Neural crest cell (in vitro differentiated cells): ENCODE measurements at places on chromosomes 3 and 15. TPM values are rescaled to one million over a fixed set of nuclear protein-coding genes. Genes with fewer than 3 reads are reported as not detected.

DNA sequence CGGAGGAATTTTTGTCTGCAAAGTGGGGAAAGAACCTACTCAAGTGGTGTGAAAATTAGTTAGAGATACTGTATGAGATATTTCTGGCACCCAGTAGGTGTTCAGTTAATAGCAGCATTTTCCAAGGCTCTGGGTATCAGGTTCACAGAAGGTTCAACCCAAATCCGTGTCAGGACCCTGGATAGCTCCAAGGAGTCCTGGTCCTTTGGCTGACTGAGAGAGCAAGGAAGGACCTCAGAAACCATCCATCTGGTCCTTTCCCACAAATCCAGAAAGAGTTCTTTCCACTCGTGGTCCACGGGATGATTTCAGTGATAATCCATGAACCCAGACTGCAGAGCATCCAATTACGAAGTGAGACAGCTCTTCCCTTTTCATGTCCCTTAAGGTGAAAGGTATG, 51.4 kb downstream of the SLC6A11 start:
- H3K4me3 ChIP-seq = no peak overlapping the region
- no peak overlapping the region for H3K27ac ChIP-seq
- no peaks in the 10 kb centered on the region for H3K4me1 ChIP-seq
- H3K27me3 ChIP-seq = peaks cover 65% of the 10 kb centered on the region

DNA sequence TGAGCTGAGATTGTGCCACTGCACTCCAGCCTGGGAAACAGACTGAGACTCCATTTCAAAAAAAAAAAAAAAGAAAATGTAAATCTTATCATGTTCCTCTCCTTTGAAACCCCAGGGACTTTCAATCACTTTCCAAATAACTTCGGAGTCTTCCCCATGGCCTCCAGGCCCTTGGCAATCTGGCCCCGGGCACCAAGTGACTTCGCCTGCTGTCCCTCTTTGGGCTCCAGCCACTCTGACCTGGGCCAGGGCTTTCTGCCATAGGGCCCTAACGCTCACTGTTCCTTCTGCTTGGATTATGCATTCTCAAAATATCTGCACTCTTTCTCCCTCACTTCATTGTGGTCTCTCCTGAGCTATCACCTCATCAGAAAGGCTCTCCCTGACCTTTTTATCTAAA, 260.9 kb downstream of the KLF13 start:
- H3K27ac ChIP-seq = no peak overlapping the region
- DNase-seq = no peak
- H3K4me1 ChIP-seq = no peaks in the 10 kb centered on the region
- H3K4me3 ChIP-seq = no peak overlapping the region
- peaks cover 4% of the 10 kb centered on the region for H3K36me3 ChIP-seq

DNA sequence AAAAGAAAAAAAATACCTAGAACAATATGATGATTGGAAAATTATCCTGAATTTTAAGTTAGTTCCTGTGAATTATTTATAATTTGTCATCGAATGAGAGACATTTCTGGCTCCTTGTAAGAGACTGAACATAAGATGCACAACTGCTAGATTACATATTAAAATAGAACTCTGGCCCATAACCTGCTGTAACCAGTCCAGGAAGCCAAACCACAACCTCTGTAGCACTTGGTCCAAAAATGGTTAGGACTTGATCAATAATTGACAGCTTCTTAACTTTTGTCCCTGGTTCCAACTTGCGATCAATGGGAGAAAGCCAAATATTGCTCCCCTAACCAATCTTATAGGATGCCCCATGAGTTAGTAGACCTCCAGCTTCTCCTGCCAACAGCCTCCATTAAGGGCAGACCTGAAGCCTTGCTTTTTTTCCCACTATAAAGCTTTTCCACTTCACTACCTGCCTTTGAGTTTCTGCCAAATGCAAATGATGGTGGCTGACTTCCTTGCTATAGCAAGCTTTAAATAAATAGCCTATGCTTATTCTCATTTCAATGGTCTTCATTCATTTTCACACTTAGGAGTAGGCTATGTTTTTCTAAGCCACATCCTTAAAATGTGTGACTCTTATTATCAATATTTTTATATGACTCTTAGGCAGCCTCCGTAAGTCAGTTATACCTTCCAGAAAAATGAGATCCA, 224.0 kb upstream of the ARHGEF26 start:
- H3K4me3 ChIP-seq = no peak overlapping the region
- H3K4me1 ChIP-seq = peaks cover 25% of the 10 kb centered on the region
- no peak overlapping the region for H3K27ac ChIP-seq
- DNase-seq = no peak

- H3K4me1 ChIP-seq = peaks cover 41% of the 10 kb centered on the region
- no peak for DNase-seq
- H3K27ac ChIP-seq = no peak overlapping the region
- peaks cover 6% of the 10 kb centered on the region for H3K36me3 ChIP-seq
These were observed 29.3 kb downstream of the ZNF710 start for GRCh38 chr15:90030376-90030775.

- H3K27me3 ChIP-seq = no peaks in the 10 kb centered on the region
- H3K36me3 ChIP-seq = no peaks in the 10 kb centered on the region
- H3K27ac ChIP-seq = no peak overlapping the region
- no peak overlapping the region for H3K4me3 ChIP-seq
- no peak for DNase-seq
These were observed 5.0 kb downstream of the SLC28A1 start for GRCh38 chr15:84889313-84889990.

DNA sequence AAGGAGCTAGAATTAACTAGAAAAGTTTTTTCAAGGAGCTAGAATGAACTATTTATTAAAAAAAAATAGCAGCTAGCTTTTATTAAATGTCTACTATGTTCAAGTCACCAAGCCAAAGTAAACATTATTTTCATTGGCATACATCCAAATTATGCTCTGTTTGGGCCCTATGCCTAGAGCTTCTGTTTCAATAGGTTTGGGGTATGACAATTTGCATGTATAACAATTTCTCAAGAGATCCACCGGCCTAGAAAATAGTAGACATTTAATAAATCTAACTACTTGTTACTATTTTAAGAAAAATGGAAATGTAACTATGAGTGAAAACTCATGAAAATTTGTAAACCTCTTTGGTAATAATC, 8.0 kb downstream of the GABRR3 start:
- H3K4me3 ChIP-seq = no peak overlapping the region
- no peak for DNase-seq
- H3K36me3 ChIP-seq = no peaks in the 10 kb centered on the region
- H3K27me3 ChIP-seq = peaks cover 7% of the 10 kb centered on the region
- H3K27ac ChIP-seq = no peak overlapping the region
- H3K4me1 ChIP-seq = no peaks in the 10 kb centered on the region

DNA sequence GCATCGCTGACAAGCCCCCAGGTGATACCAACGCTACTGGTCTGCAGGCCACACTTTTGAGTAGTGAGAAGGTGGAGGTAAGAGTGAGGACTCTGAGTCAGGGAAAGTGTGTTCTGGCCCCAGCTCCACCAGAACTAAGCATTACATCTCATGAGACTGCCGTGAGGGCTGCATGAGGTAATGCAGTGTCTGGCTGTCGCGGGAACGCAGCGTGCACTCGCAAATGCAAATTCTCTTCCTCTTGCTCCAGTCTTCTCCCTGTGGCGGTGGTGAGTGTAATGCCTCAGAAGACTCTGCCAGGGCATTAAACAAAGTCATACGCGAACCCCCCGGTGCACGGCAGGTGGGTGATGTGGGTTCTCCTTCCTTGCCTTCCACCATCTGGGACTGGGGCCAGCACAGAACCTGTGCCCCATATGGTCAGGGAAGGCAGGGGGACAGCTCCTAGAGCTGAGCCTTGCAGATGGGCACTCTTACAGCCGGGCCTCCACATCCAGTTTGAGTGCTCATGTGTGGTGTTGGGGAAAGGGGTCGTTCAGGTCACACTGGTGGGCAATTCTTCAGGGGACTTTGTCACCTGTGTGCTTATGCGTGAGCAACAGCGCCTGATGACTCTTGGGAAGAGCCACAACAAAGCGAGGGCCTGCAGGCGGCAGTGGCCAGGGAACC, 175.8 kb downstream of the XXYLT1 start:
- H3K36me3 ChIP-seq = peaks cover 18% of the 10 kb centered on the region
- peak overlapping the region; percentile 54 for H3K4me3 ChIP-seq
- peaks cover 23% of the 10 kb centered on the region for H3K4me1 ChIP-seq
- no peak for DNase-seq

DNA sequence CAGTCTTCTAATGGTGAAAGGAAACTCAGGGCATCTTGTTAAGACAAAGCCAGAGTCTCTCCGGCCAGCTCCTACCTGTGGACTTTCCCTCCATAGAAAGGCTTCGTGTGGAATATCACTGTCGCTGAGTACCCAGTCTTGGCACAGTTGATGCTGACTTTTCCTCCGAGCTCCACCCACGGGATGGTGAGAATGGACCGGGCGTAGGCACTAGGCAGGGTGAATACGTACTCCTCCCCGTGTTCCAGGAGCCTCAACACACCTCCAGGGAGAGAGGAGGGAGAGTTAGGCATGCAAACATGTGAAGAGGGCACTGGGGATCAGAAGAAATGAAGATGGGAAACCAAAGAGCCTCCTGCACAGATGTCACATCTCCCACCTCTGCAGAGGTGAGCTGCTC, 138.0 kb downstream of the STT3B start:
- no peak overlapping the region for H3K27ac ChIP-seq
- DNase-seq = no peak
- H3K4me3 ChIP-seq = no peak overlapping the region
- H3K4me1 ChIP-seq = no peaks in the 10 kb centered on the region
- H3K36me3 ChIP-seq = peaks cover 3% of the 10 kb centered on the region
- no peaks in the 10 kb centered on the region for H3K27me3 ChIP-seq

DNA sequence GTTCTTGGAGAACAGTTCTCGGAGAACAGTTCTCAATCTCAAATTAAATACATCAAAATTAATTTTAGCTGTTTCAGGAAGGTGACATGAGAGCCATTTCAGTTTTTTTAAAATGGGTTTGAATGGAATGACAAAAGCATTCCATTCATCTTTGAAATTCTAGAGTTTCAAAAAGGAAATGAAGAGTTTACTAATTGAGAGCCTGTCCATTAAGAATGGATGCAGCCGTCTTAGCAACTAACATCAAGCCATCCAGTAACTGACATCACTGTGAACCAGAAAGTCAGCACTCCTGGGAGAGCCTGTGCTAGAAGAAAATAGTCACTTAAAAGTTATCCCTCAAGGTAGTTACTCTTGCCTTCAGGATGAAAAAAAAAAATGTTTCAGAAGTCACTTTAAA, 47.0 kb upstream of the FSTL1 start:
- no peak overlapping the region for H3K4me3 ChIP-seq
- H3K36me3 ChIP-seq = peaks cover 3% of the 10 kb centered on the region
- no peak for DNase-seq
- no peak overlapping the region for H3K27ac ChIP-seq
- peaks cover 29% of the 10 kb centered on the region for H3K4me1 ChIP-seq

DNA sequence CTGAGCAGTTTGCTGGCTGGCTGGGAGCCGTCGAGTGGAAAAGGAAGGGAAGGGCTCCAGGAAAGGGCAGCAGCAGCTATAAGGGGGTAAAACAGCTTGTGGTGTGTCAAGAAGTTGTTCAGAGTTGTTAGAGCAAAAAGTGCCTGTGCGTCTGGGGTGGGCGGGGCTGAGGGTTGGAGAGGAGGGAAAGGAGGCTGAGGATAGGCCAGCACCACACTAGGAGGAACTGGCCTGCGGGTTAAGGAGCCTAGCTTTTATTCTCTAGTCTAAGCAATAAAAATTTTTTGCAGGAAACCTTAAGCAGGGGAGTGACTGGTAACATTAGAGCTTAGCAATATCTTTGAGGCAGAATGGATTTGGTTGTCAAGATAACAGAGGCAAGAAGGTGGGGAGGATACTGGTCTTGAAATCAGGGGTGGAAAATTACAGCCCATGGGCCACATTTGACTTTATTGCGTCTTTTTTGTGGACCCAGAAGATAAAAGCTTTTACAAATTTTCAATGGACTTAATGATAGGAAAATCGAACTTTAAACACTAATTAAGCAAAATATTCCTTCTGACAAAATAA, 134.5 kb upstream of the AADACL2 start:
- H3K27me3 ChIP-seq = no peaks in the 10 kb centered on the region
- no peak overlapping the region for H3K4me3 ChIP-seq
- H3K27ac ChIP-seq = no peak overlapping the region
- H3K36me3 ChIP-seq = no peaks in the 10 kb centered on the region
- H3K4me1 ChIP-seq = no peaks in the 10 kb centered on the region
- DNase-seq = no peak

GRCh38 chr3:24296441-24297205, 198.0 kb downstream of the THRB start:
- H3K4me3 ChIP-seq = no peak overlapping the region
- no peaks in the 10 kb centered on the region for H3K27me3 ChIP-seq
- no peak for DNase-seq
- H3K27ac ChIP-seq = no peak overlapping the region
- peaks cover 6% of the 10 kb centered on the region for H3K4me1 ChIP-seq

RASL12 gene
- 1.5 and 1.8 TPM in 2 replicates for total RNA-seq

FANCD2OS gene
- total RNA-seq = not detected in 2 replicates

CLDN16 gene
- not detected in 2 replicates for total RNA-seq
